ENCODE measurements at places on chromosomes 3 and 15.

DNA sequence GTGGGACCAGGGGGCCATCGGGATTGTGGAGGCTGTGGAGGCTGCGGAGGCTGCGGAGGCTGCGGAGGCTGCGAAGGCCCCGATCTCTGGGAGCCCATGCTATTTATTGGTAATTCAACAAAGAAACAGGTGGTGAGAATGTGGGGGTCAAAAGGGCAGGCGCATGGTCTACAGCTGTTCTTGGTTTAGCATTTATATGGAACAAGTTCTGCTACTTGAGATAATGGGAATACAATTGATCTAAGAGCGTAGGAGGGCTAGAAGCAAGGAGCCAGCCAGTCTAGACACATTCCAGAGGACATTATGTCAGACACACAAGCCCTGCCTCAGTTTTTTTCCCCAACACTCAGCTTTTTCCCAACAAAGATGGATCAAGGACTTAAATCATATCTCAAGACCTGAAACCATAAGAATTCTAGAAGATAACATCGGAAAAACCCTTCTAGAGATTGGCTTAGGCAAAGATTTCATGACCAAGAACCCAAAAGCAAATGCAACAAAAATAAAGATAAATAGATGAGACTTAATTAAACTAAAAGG, 20.1 kb downstream of the C3orf80 start:
- no peak for DNase-seq

DNA sequence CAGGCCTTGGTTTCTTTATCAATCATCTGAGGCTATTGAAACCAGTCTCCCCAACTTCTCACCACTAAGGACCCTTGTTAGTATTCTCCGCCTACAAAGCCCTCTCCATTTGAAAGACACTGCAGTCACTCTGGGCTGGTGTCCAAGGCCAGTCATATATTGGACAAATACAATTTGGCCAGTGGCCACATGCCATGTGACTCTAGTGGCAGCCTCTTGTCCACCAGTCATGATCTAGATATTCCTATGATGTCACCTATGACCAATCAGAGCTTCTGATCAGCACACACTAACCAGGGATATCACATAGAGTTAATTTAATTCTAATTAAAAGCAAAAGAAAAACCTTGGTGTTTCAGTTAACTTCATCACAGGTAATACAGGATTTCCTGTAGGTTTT, 68.2 kb downstream of the RAB11A start:
- peak; percentile 40 for DNase-seq

DNA sequence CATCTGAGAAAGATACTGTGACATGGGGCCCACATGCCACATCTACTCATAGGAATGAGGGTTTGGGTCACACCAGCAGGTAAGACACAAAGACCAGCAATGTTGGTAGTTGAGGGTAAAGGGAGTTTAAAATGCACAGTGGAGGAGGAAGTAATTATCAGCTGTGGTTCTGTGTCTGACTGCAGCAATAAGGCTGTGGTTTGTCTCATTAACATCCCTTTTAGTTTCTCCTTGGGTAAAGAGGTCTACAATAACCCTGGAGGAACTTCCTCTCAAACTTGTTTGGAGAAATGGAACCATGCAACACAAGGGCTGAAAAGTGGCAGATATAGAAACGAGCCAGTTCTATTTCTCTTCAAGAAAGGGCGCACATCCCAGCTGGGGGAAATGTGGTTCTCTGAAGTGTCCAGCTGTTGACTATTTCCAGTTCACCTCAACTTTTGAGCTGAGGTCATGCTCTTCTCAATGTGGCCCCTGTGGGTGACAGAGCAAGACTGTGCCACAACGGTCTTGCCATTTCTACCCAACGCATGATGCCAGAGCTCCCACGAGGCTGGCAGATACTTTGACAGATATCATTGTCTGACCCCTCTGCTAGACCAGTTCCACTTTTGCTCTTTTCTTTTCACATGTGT, 234.3 kb downstream of the SQOR start:
- no peak for DNase-seq

- no peak for DNase-seq
These were observed 194.9 kb downstream of the FOXP1 start for GRCh38 chr3:71388535-71389120.

DNA sequence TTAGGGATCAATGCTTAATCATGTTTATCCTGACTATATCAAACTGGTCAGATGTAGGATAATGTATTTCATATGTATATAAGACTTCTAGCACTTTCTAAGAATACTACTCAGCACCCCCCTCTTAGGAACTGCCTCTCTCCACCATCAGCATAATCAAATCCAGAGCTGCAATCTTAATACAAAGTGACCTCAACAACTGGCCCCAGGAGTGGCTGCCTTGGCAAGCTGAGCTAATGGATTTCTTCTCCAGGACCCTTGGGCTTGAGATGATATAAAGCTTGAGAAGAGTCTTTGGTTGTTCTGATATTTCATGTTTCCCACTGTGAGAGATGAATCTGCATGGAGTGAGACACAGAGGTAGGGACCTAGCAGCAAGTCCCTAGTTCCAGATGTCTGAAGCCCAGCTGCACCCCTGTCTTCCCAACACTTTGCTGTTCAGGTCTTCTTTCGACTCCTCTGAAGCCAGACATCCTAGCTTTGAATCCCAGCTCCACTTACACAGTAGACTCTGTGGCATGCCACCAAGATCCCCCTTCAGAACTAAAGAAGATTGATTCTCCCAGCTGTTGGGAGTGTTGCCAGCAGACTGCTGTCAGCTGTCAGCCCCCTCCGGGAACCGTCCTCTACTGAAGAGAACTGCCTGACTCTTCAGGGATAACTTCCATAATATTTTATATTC, 309.3 kb upstream of the UBE2E2 start:
- DNase-seq = no peak

DNA sequence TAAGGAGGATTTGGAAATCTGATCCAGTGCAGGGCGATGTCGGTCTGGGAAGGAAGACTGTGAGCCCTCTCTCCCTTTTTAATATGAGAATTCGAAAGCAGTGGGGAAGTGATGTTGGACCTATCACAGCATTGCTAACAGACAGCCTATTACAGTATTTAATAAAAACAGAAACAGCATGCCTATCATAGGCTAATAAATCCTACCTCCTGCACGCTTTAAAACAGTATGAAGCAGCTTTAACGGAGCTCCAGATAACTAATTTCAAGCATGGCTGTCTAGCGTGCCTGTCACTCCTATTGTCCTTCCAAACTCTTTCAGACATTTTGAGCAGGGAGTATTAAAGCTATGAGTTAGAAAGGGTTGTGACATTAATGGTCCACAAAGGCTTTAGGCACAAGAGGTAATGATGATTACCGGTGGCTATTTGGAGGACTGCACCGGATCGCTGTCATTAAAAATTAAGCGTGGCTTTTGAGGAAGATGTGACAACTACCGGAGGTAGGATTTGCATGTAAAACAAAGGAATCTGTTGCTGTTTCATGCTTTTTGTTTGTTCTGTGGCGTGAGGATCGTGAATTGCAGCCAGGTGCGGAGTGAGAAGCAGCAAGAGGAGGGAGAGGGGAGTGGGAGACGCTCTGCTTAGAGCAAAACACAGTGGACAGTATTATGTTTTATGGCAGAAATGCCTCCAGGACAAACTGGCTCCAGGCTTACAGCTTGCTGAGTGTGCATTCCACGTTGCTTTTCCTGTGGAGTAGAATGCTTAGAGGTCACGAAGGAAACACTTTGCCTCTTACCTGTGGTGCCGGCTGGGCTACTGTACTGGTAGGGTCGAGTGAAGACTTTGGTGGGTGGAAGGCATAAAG, at the start of gene KCNMB2:
Gene KCNMB2 (plus strand): TSS at position 226 of the 869 bp plus-strand sequence.
- peak; percentile 26 for DNase-seq

DNA sequence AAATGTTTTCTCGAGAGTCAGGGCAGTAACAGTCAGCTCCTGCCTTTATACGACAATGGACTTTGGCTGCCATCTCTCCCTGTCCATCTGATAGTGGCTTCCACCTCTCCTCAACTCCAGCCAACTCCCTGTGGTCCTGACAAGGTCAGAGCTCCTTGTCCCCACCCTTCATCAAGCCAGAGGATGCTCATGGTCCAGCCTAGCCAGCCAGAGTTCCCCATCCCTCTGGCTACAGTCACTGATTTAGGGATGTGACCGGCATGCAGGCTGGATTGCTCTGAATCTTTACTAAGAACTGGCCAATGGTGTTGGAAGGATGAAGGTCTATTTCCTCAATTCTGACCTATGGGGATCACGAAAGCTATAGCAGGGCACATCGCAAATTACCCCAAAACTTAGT, 156.1 kb downstream of the OR4M2 start:
- DNase-seq = no peak

All from fibroblast of skin of back (primary cell).